ENCODE measurements at places on chromosomes 2 and 18.

DNA sequence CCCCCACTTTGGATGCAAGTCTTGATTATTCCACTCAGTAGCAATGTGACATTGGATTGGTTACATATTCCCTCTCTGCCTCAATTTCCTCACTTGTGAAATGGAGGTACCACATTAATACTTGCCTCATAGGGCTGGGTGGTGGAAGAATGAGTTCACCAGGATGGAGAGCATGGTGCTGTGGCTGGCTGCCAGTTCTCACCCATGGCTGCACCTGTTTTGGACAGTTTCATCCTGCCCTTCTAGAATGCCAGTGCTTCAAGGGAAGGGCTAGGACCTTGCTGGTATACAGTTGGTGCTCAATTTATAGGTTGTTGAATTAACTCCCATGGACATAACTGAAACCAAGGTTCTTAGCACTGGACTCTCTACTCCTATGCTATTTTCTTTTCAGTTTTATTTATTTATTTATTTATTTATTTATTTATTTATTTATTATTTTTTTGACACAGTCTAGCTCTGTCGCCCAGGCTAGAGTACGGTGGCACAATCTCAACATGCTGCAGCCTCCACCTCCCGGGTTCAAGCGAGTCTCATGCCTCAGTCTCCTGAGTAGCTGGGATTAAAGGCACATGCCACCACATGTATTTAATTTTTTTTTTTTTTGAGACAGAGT, 5.3 kb upstream of the SH3RF3 start:
- DNase-seq = no peak

DNA sequence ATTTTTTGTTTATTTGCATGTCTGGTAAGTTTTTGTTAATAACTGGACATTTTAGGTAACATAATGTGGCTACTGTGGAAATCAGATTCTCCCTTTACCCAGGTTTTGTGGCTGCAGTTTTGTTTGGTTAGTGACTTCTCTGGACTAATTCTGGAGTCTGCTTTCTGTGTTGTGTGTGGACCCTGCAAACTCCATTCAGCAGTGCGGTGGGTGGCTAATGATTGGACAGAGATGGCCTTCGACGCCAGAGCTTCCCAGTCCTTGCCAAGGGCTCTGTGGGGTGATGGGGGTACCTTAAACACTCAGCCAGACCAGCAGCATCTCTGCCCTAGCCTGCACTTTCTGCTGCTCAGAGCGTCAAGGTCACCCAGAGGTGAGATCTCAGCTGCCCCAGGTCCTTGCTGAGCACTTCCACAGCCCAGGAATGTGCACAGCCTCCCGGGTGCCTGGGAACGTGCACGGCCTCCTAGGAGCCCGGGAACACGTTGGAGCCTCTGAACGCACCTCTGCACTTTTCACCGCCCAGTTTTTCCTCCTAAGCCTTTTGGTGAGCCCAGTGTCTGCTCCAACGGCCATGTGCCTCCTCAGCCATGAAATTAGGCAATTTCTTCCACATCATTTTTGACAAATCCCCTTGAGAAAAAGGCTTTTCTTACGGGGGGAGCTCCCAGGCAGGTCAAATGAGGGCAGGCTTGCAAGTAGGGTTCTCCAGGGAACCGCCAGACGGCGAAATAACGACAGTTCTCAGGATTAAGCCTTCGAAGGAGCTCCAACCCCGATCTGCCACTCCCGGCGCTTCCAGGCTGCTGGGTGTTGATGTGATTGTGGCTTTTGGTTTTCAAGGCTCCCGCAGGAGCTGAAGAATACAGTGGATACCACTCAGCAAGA, 35.2 kb upstream of the KLF11 start:
- DNase-seq = no peak

DNA sequence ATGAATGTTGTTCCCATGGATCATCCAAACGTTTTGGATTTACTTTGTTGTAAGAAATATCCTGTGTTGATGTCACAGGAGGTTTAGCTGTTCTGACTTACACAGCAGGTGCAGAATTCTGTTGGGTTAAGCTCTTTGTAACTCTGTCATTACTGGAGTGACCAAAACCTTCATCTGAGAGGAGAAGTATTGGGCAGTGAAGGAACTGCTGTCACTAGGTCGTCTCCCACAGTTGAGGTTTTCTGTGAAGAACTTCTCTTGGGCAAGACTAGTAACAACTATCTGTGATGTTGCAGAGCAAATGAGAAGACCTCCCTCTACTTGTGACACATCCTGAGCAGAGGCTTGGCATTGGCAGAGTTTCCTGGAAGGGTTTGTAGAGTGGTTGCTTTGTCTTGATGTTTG, 2.9 kb downstream of the SPTBN1 start:
- DNase-seq = no peak

GRCh38 chr2:134072341-134072740, 181.5 kb upstream of the MGAT5 start:
- DNase-seq = no peak

DNA sequence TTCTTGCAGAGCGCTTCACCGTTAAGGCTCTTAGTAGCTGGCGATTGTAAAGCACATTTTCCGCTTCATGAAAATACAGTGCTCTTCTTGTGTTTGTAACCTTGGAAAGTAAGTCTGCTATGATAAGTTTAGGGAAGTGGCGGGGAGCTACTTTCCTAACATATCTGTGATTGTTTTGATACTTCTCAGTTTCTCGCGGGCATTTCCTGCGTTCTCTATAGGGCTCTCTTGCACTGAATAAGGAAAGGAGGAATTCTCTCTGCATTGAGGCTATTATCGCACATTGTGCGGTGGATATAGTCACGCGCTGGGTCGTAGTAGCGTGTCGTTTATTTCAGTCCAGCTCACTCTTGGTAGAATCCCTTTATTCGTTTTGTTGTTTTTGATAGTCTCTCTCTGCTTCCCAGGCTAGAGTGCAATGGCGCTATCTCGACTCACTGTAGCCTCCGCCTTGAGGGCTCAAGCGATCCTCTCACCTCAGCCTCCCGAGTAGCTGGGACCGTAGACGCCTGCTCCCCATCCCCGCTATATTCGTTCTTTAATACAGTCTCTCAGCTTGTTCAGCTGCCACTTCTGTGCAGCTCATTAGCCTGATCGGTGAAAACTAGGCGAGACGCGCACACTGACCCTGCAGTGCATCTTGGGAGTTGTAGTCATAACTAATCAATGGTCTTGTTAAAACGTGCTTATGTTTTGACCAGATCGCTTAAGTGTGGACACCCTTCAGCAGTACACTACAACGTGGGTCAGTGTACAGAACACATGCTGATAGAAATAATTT, 1.0 kb upstream of the PPP4R3B start:
- peak; percentile 10 for DNase-seq

DNA sequence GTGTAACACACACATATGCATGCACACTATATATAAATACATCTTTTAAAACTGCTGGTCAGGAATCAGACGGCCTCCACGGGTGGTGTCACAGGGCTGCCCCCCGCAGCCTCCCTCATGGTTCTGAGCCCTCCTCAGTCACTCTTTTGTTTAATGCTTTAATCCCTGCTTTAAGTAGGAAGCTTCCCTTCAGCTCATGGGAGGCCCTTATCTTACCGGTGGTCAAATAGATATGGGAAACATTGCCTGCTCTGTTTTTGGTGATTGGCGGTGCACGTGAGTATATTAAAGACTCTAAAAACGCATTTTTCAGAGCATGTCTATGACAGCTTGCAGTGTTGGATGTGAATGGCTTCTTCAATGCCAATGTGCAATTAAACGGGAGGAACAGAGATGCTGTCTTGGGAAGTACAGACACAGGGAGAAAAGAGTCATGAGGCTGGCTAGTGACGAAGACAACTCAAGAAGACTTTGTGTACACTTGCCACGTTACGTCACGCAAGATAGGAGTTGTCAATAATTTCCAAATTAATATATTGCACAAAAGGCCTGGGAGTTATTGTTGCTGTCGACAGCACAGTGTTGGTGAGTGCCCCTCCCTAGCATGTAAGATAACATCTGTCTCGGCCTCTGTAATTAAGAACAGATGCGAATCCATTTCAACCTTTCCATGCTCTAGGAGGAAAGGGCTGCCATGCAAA, 23.3 kb downstream of the GNLY start:
- DNase-seq = no peak

GRCh38 chr2:222372993-222373392, 51.4 kb upstream of the SGPP2 start:
- DNase-seq = no peak

GRCh38 chr2:147863835-147864234, 19.0 kb downstream of the ACVR2A start:
- DNase-seq = no peak

- DNase-seq = no peak
Observed at GRCh38 chr2:124911560-124911959, 886.5 kb downstream of the CNTNAP5 start.

Measured in NCI-H187 treated with DMSO at 0.1 percent for 48 hours (cell line).